NCI-H226 (cell line): ENCODE measurements at places on chromosomes 3 and 15.

GRCh38 chr3:50120364-50121071 lies 31.8 kb downstream of the RBM5 start:
- DNase-seq: no peak

DNA sequence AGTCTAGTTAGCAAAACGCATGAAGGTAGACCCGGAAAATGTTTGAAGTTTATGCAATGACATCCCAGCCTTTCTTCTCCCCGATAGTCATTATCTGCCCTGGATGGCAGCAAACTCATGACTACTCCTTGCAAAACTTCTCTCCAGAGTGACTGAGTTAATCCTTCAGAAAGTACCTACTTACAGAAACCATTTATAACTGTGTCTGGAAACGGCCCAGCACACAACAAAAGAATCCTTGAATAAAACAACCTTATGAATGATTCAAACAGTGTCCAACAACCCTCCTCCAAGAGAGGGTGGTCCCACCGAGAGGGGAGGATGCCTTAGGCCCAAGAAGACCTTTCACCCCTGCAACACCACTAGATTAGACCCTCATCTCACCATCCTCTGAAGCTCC lies 14.2 kb downstream of the ST8SIA2 start:
- DNase-seq: no peak

DNA sequence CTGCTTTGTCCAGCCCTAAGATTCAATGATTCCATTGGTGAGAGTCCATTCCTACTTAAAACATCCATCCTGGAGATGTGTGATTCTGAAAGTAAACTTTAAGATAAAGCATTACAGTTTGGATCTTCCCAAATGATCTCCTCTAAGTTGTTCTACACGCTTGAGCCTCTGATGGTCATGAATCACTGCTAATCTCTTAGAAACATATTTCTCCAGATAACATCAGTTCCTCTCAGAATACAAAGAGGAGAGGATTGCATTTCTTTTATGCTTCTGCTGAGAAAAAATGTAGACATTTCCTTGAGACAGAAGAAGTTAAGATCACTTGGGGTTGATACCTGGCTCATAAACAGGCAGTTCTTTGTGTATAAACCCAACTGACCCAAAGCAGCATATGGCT lies 281.2 kb upstream of the DPH6 start:
- peak; percentile 23 for DNase-seq

DNA sequence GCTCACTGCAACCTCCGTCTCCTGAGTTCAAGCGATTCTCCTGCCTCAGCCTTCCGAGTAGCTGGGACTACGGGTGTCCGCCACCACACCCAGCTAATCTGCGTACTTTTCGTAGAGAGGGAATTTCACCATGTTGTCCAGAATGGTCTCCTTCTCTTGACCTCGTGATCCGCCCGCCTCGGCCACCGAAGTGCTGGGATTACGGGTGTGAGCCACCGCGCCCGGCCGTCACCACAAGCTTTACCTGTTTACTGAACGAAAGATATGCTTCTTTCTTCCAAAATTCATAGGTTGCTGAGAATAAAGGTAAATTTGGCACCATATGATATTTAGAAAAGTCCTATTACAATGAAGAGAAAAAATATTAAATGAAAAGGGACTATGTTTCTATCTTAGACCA lies 333.5 kb upstream of the EPHA6 start:
- no peak for DNase-seq

- no peak for DNase-seq
Measured at GRCh38 chr3:140236836-140237501, 302.0 kb downstream of the CLSTN2 start.

GRCh38 chr15:91117375-91117774 lies 17.3 kb downstream of the SV2B start:
- no peak for DNase-seq

GRCh38 chr3:190996181-190996775 lies 133.8 kb upstream of the GMNC start:
- no peak for DNase-seq

DNA sequence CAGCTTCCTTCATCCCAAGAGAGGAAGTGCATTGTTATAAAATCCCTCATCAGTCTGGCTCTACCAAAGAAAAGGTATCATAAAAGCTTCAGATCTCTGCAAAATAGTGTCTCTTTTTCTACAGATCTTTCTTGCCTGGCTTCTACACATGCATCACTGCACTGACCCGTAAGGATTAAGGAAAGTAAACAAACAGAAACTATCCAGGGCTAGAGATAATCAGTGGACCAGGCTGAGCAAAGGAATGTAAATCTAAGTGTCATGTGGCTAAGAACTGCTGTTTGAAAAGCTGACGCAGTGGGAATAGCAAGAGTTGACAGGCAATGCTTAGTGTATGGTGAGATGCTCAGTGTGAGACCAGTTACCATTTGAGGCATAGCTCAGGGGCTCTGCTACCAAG lies 339.7 kb downstream of the IL5RA start:
- no peak for DNase-seq

GRCh38 chr15:36766449-36766848 lies 187.0 kb downstream of the CDIN1 start:
- no peak for DNase-seq

DNA sequence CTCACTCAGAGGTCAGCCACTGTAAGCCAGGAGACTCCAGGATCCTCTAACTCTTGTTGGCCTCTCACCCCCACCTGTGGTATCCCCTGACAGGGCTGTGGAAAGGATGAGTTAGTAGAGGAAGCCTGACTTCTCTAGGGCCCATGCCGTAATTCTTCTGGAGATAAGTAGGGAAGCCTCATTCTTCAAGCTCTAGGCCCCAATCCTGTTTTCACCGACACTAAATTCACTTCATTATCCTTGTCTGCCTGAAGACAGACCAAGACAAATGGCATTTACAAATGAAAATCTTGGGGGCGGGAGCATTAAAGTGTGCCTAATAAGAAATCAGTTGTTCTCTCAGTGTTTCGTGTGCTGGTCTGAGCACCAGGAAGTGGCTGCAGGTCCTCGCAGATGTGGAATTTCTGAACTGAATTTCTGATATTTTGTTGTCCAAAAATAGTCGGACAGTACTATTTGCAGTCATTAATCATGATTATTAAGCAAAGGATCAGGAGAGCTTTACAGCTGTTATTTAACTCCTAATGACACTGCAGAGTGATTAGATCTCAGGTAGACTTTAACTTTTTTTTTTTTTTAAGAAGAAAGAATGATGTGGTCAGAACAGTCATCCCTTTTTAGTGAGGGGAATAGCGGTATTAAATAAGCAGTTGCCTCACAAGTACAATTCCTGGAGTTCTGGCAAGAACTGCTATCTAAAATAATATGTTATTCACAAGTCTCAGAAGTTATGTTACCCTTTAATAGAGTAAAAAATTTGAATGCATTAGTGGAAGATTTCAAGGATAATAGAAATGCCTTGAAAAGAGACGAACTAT lies 58.4 kb downstream of the RBMS3 start:
- no peak for DNase-seq
